ENCODE measurements at places on chromosomes 4 and X. TPM values are rescaled to one million over a fixed set of nuclear protein-coding genes. Genes with fewer than 3 reads are reported as not detected.

The DKK2 gene
- not detected for total RNA-seq

The XPNPEP2 gene
- total RNA-seq: 0.49 TPM

The NXF2B gene
- total RNA-seq: not detected

The PRICKLE3 gene
- 2.6 TPM for total RNA-seq

The TBX22 gene
- total RNA-seq: not detected

The FAM114A1 gene
- total RNA-seq: 87.0 TPM

DNA sequence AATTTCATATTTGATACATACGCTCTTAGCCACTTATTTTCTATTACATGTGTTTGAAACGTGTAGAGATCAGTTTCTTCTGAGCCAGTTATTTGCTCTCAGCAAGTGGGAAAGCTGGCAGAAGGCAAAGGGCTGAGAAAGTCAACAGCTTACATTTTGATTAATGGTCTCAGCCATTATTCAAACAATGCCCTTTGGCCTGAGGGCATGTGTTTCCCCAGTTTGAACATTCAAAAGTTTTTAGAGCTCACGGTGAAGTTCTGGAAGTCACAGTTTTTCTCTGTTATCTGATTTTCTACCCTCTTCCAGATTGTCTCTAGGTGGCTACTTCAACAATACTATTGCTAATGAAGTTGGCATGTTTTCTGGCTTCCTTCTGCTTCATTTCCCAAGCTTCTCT lies 591.8 kb upstream of the CPEB2 start:
- H3K4me3 ChIP-seq: no peak overlapping the region
- no peaks in the 10 kb centered on the region for H3K36me3 ChIP-seq
- no peaks in the 10 kb centered on the region for H3K27me3 ChIP-seq
- no peaks in the 10 kb centered on the region for H3K4me1 ChIP-seq

GRCh38 chr4:17781300-17782287 lies at the start of gene FAM184B:
FAM184B (minus strand) TSS chr4:17781621; CDS start chr4:17781299, 322 bp downstream.
- H3K4me1 ChIP-seq: peaks cover 14% of the 10 kb centered on the region
- H3K27ac ChIP-seq: no peak within 1 kb of the TSS
- no peak for DNase-seq
- H3K36me3 ChIP-seq: no peaks in the 10 kb centered on the region
- H3K4me3 ChIP-seq: peak within 1 kb of the TSS; percentile 56
- H3K27me3 ChIP-seq: peaks cover 3% of the 10 kb centered on the region

GRCh38 chrX:130916636-130917422 lies 13.8 kb upstream of the ENOX2 start:
- DNase-seq: peak; percentile 35
- H3K4me1 ChIP-seq: no peaks in the 10 kb centered on the region
- H3K27me3 ChIP-seq: no peaks in the 10 kb centered on the region
- H3K36me3 ChIP-seq: no peaks in the 10 kb centered on the region
- H3K4me3 ChIP-seq: no peak overlapping the region
- H3K27ac ChIP-seq: no peak overlapping the region

GRCh38 chr4:25879991-25880651 lies 17.3 kb upstream of the SEL1L3 start:
- H3K27me3 ChIP-seq: no peaks in the 10 kb centered on the region
- H3K4me1 ChIP-seq: no peaks in the 10 kb centered on the region
- H3K27ac ChIP-seq: no peak overlapping the region
- H3K36me3 ChIP-seq: no peaks in the 10 kb centered on the region
- no peak overlapping the region for H3K4me3 ChIP-seq
- no peak for DNase-seq

- H3K4me3 ChIP-seq: no peak overlapping the region
- peaks cover 2% of the 10 kb centered on the region for H3K36me3 ChIP-seq
- H3K27me3 ChIP-seq: no peaks in the 10 kb centered on the region
- no peak for DNase-seq
Measured at GRCh38 chrX:1433646-1434357, 18.9 kb downstream of the ASMTL start.

DNA sequence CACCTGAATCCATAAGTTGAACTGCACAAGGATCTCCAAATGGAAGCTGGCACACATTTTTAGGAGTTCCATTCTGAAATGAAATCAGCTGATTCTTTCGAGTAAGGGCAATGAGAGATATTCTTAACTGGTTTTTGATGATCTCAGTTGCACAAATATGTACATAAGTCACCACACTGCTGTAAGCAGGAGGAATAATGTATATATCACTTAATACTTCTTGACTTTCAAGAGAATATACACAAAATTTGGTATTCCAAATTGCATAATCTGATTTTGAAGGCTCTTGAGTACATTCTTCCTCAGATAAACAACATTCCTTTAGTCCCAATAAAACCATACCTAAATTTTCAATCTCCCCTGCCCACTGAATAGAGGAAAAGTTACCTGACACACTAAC lies 8.2 kb downstream of the FANCB start:
- no peak overlapping the region for H3K4me3 ChIP-seq
- H3K27me3 ChIP-seq: no peaks in the 10 kb centered on the region
- H3K27ac ChIP-seq: no peak overlapping the region
- DNase-seq: no peak
- H3K4me1 ChIP-seq: no peaks in the 10 kb centered on the region

DNA sequence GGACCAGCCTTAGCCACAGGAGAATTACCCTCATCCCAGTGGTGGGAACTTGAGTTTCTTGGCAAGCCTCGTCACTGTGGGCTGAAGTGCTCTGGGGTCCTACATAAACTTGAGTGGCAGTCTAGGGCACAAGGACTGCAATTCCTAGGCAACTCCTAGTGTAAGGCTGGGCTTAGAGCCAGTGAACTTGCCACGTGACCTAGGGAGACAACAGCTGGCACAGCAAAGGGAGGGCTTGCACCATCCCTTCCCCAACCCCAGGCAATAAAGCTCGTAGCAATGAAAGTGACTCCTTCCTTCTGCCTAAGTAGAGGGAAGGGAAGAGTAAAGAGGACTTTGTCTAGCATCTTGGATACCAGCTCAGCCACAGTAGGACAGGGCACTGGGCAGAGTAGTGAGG lies 81.8 kb downstream of the TEX11 start:
- no peak for DNase-seq
- no peaks in the 10 kb centered on the region for H3K4me1 ChIP-seq
- H3K36me3 ChIP-seq: no peaks in the 10 kb centered on the region
- H3K4me3 ChIP-seq: no peak overlapping the region
- no peaks in the 10 kb centered on the region for H3K27me3 ChIP-seq

DNA sequence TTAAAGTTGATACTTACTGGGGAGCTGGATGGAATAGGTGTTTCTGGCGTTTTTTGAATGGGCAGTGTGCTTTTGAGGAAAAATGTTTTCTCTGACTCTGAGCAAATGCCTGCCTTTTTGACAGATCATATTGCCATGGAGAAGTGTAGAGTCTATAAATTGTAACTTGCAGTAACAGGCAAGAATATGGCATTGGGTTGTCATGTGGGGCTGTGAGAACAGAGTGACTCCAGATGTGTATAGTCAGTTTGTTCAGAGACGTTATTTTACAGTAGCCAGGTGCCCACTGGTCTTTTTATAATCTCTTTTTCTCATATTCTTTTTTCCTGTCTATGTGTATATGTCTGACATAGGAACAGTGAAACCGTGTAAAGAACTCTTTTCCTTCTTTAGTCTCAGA lies 40.8 kb downstream of the RAPGEF2 start:
- H3K27ac ChIP-seq: no peak overlapping the region
- no peaks in the 10 kb centered on the region for H3K36me3 ChIP-seq
- H3K27me3 ChIP-seq: no peaks in the 10 kb centered on the region
- no peak overlapping the region for H3K4me3 ChIP-seq
- no peak for DNase-seq

- DNase-seq: no peak
- no peak overlapping the region for H3K27ac ChIP-seq
- H3K4me1 ChIP-seq: no peaks in the 10 kb centered on the region
- no peaks in the 10 kb centered on the region for H3K36me3 ChIP-seq
Measured at GRCh38 chr4:110587666-110588285, 35.1 kb downstream of the PITX2 start.

DNA sequence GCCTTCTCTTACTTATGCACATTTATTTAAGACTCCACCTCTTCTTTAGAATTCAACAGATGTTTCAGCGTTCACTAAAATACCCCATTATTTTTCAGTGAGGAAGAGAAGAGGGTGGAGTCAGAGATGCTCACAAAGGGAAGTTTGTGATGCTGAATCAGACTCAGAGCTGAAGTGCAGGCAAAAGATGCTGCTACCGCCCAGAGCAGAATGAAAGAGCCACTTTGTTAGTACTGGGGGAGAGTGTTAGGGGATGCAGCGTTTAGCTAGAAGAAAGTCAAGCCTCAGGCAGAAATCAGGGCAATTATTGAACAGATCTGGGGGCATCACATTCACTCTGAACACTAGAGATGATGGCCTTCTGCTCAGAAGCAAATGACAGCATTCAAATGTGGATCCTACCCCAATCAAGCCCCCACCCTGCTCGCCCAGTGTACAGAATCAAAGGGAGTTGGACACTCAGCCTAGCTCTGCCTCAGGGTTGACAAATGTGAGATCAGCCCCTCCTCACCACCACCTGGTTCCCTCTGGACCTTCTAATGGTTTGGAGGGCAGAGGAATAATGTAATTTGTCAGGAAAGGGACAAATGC lies 138.3 kb downstream of the UNC5C start:
- H3K36me3 ChIP-seq: no peaks in the 10 kb centered on the region
- H3K4me1 ChIP-seq: no peaks in the 10 kb centered on the region
- no peak overlapping the region for H3K4me3 ChIP-seq
- no peak for DNase-seq

DNA sequence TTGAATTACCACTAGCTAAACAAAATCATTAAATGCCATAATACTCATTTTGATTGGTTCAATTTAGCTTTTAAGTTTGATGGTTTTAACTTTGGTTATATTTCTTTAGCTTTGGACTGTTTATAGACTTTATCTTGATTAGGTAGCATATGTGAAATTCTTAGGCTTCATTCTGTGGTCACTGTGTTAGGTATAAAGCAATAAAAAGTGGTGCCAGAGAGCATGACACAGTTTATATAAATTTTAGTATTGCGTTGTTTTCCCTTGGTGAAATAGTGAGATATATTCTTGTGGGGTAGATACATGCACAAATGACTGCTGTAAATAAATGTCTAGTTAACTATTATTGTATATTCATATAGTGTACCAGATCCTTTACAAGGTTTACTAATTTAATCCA lies 474.2 kb upstream of the GRID2 start:
- no peaks in the 10 kb centered on the region for H3K27me3 ChIP-seq
- H3K27ac ChIP-seq: no peak overlapping the region
- H3K4me3 ChIP-seq: no peak overlapping the region
- no peaks in the 10 kb centered on the region for H3K4me1 ChIP-seq
- DNase-seq: no peak
- H3K36me3 ChIP-seq: no peaks in the 10 kb centered on the region

GRCh38 chr4:23333946-23334878 lies 555.6 kb downstream of the PPARGC1A start:
- no peak for DNase-seq
- H3K4me1 ChIP-seq: no peaks in the 10 kb centered on the region
- H3K27ac ChIP-seq: no peak overlapping the region
- H3K4me3 ChIP-seq: no peak overlapping the region
- no peaks in the 10 kb centered on the region for H3K36me3 ChIP-seq

GRCh38 chrX:10047631-10048030 lies 80.5 kb downstream of the CLDN34 start:
- H3K27ac ChIP-seq: no peak overlapping the region
- H3K27me3 ChIP-seq: no peaks in the 10 kb centered on the region
- no peak overlapping the region for H3K4me3 ChIP-seq
- H3K36me3 ChIP-seq: no peaks in the 10 kb centered on the region
- DNase-seq: no peak

DNA sequence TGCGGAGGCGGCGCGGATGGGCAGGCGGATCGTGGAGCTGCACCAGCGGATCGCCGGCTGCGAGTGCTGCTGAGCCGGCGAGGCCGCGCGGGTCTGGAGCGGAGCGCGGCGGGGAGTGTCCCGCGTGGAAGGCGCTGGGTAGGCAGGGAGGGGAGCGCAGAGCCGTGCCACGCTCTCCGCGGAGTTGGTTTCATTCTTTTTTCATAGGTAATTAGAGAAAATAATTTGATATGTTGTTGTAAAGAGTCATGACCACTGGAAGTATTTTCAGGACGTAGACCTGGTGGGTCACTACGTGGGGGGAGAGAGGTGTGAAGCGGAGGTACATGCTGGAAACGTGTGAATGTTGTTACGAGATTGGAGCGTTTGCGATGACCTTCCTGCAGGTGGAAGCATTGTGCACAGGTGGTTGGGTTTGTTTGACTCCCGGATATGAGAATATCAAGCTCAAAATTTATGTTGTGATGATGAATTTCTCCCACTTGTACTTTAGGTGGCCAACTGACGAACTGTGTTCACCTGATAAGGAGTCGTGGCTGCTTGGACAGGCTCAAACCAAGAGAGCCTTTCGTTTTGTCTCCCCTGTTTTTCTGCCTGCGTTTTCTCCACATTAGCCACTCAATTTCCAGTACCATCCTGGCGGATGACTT lies 19.1 kb upstream of the S100P start:
- peaks cover 47% of the 10 kb centered on the region for H3K4me1 ChIP-seq
- H3K36me3 ChIP-seq: peaks cover 13% of the 10 kb centered on the region
- H3K27me3 ChIP-seq: no peaks in the 10 kb centered on the region
- H3K27ac ChIP-seq: peak overlapping the region; percentile 91

DNA sequence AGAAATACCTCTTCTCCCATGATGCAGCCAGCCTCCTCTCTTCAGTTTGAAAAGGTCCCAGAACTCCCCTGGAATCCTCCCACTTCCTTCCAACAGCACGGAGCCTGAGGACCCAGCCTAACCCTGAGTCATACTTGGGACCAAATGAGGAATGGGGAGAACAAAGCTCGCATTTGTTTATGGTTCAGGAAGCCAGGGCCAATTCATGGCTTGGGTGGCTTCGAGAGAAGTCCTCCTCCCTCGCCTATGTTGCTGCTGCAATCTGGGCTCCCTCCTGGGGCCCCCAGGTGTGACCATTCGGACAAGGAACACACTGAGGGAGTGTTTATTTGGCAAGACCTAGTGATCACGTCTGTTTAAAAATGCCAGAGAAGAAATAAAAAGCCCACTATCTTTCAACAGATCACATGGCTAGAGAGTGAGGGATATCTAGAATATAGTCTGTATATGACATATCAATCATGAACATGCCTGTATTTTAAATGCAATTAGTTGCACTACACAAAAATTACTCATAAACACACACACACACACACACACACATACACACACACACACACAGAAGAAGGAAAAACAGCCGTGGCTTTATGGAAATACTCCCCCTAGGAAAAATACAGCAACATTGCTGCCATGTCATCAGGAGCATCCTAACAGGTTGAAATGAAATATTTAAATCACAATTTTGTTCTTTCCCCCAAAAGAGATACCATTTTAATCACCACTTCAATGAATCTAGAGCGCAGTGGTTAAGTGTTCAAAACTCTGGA lies 155.7 kb upstream of the MAP3K15 start:
- peaks cover 35% of the 10 kb centered on the region for H3K4me1 ChIP-seq
- no peaks in the 10 kb centered on the region for H3K27me3 ChIP-seq
- no peak overlapping the region for H3K4me3 ChIP-seq
- DNase-seq: peak; percentile 79
- peak overlapping the region; percentile 58 for H3K27ac ChIP-seq

DNA sequence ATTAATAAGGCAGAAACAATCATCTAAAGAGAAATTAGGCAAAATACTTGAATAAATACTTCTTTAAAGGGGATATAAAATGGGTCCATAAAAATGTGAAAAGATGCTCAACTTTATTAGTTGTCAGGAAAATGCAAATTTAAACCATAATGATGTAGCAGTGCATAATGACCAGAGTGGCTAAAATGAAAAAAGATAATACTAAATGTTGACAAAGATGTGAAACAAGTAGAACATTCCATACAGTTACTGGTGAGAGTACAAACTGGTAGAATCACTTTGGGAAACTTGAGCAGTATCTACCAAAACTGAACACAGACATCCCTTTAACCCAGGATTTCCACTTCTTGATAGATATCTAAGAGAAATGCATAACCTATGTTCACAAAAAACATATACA lies 5.0 kb downstream of the ARSJ start:
- DNase-seq: no peak
- no peak overlapping the region for H3K27ac ChIP-seq
- H3K4me3 ChIP-seq: no peak overlapping the region

Measured in HepG2 (cell line).